CD4-positive, alpha-beta T cell treated with Interleukin-2 at 100 ng/mL for 4 hours (primary cell): ENCODE measurements at places on chromosomes 16 and 17.

DNA sequence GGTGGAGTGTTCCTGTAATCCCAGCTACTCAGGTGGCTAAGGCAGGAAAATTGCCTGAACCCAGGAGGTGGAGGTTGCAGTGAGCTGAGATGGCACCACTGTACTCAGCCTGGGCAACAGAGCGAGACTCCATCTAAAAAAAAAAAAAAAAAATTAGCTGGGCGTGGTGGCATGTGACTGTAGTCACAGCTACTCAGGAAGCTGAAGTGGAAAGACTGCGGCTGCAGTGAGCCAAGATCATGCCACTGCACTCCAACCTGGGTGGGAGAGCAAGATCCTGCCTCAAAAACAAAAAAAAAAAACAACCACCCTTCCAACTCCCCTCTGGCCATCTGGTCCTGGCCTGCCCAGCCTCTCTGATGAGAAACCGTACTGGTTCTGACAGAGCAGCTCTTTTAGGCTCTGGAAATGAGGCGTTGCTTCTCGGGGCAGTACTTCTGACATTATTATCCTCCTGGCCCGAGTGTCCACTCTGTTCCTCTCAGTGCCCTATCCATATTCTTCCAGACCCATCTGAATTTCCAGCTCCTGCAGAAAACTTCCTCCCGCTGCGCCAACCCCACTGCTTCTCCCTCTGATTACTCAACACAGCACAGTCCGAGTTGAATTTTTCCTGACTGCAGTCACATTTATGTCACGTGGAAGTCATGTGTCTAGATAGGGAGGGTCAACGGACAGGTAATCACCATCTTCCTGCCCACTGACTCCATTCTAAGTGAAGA is 13.3 kb downstream of the GGA2 start:
- no peak for DNase-seq

GRCh38 chr16:81080233-81080632 is 3.2 kb upstream of the C16orf46 start:
- DNase-seq, result no peak

- no peak for DNase-seq
These were observed 19.8 kb downstream of the TAF1C start for GRCh38 chr16:84166796-84167695.

DNA sequence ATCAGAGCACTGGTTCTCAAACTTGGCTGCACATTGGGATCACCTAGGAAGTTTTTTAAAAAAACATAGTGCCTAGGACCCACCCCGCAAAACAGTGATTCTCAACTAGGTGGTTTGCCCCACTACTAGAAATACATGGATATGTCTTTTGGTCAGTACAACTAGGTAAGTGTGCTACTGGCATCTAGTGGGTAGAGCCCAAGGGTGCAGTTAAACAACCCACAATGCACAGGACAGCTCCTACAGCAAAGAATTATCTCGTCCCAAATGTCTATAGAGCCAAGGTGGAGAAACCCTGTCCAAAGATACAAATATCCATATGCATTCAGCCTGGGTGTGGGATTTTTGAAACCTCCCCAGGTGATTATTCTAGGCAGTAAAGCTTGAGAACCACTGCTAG is 11.8 kb upstream of the ZNF19 start:
- no peak for DNase-seq

DNA sequence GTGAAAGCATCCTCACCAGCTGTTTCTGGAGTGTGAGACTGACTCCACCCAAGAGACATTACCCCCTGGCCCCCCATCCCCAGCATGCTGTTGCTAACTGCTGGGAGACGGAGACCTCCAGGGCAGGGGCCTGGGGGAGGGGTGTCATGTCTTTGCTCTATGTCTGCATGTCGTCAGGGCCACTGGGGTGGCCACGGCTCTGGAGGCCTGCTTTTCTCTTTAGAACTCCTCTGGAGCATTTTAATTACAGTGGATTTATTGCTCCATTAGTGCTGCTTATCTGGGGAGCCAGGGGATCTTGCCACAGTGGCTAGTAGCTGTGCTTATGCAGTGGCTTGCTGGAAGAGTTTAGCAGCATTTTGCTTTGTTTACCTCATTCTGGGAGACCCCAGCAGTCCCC is 32.3 kb downstream of the CLEC16A start:
- no peak for DNase-seq

- DNase-seq, result no peak
These were observed 6.1 kb downstream of the DRC3 start for GRCh38 chr17:17978481-17979424.

DNA sequence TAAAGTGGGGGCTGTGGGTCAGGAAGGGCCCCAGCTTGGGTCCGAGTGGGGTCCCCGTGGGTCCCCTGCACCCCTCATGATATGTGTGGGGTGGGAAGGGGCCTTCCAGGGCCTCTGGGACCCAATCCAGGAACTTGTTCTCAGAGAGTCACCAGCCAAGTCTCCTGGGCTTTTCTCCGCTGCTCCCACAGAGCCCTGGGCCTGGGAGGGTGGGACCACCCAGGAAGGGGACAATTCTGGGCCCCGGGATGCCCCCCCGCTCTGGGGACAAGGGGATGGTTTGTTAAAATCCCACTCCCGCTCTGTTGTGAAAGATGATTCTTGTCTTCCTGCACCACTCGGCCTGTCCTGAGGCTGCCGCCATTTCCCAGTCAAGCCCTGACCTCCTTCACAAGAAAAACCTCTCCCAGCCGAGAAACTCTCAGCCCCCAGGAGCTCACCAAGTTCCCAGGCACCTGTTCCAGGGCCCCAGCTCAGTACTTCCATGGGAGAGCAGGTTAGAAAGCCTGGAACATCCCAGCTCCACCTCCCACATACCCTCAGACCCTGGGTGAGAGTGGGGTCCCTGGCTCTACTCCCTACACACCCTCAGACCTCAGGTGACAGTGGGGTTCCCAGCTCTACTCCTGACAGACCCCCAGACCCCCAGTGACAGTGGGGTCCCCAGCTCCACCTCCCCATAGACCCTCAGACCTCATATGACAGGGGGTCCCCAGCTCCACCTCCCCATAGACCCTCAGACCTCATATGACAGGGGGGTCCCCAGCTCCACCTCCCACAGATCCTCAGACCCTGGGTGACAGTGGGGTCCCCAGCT is 75.1 kb downstream of the METRNL start:
- no peak for DNase-seq

GRCh38 chr17:21282231-21282630 is 2.3 kb upstream of the MAP2K3 start:
- no peak for DNase-seq
